ENCODE measurements at places on chromosomes 12 and 14. TPM values are rescaled to one million over a fixed set of nuclear protein-coding genes. Genes with fewer than 3 reads are reported as not detected.

GPR68 gene
- 0.53 TPM for total RNA-seq

DLGAP5 gene
- total RNA-seq, result not detected

AKAP6 gene
- total RNA-seq, result 2.8 TPM

OSGEP gene
- 115 TPM for total RNA-seq

SYNDIG1L gene
- total RNA-seq, result not detected

MYO1H gene
- not detected for total RNA-seq

RTL1 gene
- total RNA-seq, result not detected

SLCO1C1 gene
- total RNA-seq, result not detected

ZDHHC22 gene
- total RNA-seq, result 0.12 TPM

PLA2G1B gene
- total RNA-seq, result not detected

CHURC1 gene
- total RNA-seq, result 67.7 TPM

CACNA2D4 gene
- 7.4 TPM for total RNA-seq

GPR135 gene
- 4.7 TPM for total RNA-seq

RAN gene
- 289 TPM for total RNA-seq

SPX gene
- 0.39 TPM for total RNA-seq

CD69 gene
- 44.8 TPM for total RNA-seq

GLIPR1L1 gene
- total RNA-seq, result not detected

BCL2L2 gene
- total RNA-seq, result 12.9 TPM

Measured in B cell (primary cell).